ENCODE measurements at places on chromosomes 4 and X.

GRCh38 chr4:184529283-184529682, 54.9 kb upstream of the IRF2 start:
- peak; percentile 78 for DNase-seq

DNA sequence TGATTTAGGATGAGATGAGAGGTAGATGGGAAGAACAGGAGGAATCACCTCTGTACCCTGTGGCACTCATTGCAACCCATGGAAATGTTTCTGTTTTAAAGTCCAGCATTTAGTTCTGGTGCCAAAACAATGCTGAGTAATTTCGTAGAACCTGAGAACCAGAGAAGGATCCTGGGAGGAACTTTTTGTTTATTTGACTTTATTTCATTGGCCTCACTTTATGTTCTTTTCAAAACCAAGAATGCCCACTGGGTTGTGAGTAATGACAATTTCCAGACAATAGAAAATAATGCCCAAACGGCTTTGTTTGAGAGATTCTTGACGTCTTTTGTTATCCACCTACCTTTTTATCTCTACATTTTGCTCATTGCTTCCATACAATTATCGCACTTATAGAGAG, 111.3 kb downstream of the SHROOM3 start:
- DNase-seq: no peak

GRCh38 chr4:19735012-19735411, 516.7 kb upstream of the SLIT2 start:
- no peak for DNase-seq

DNA sequence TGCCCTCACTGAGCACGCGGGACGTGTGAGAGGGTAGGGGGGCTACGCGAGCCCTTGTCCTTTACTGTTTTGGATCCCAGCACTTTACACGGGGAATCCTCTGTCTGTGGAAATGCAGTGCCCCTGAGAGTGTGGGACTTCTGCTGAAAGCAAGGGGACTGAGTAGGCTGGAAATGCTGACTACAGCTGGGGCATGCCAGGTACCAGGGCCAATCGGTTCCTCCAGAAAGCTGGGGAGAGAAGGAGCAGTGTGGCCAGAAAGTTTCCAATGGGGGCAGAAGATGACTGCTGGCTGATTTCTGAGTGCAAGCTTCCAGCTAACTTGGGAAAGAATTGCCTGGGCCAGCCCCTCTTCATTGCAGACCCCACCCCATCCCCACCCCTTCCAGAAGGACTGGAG, 1.5 kb downstream of the NHSL2 start:
- no peak for DNase-seq

- no peak for DNase-seq
Measured at GRCh38 chr4:6955261-6955911, 45.8 kb downstream of the TBC1D14 start.

DNA sequence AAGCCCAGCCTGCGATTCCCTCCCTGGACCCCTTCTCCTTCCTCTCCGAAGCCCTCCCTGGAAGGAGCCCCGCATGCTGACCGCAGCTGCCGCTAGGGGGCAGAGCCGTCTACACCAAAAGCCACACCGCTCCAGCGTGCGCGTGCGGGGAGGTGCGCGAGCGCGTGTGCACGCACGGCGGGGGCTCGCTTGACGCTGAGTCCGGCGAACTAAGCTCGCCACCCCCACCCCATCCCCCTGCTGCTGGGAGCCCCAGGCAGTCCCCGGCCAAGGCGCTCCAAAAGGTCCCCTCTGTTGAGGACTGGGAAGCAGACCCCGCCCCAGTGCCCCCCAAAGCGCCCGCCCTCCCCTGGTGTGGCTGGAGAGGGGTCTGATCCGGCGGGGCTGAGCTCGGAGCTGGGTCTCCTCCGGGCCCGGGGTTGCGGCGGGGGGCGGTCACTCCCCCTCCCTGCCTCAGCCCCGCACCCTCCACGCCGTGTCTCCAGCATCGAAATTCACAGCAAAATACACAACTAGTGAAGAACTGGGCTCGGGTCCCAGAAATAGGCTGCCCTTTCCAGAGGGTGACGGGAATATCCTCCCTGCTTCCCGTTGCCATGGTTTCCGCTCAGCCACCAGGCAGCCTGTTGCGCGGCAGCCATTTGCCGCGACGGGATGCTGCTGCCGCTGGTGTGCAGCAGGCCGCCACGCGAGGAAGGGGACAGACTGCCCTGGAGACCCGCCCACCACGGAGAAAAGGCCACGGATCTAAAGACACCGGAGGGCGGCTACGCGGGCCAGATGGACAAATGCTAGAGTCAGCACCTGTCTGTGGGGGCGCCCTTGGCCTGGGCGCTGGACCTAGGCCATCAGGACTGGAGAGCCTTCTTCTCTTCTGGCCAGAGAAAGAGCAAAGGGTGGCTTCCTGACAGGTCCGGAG, 11.2 kb upstream of the CCNQ start:
- DNase-seq: peak; percentile 73

Data from globus pallidus (tissue), 1 donor.